ENCODE measurements at places on chromosomes 5 and 9.

- H3K27me3 ChIP-seq, result no peaks in the 10 kb centered on the region
- H3K4me1 ChIP-seq, result no peaks in the 10 kb centered on the region
- no peaks in the 10 kb centered on the region for H3K36me3 ChIP-seq
- H3K27ac ChIP-seq, result no peak overlapping the region
Measured at GRCh38 chr5:129767927-129768380, 20.1 kb downstream of the MINAR2 start.

GRCh38 chr9:105299190-105299854 lies 54.9 kb downstream of the SLC44A1 start:
- peaks cover 16% of the 10 kb centered on the region for H3K36me3 ChIP-seq
- H3K4me1 ChIP-seq, result peaks cover 7% of the 10 kb centered on the region
- H3K27me3 ChIP-seq, result peaks cover 1% of the 10 kb centered on the region
- H3K27ac ChIP-seq, result peak overlapping the region; percentile 22
- no peak overlapping the region for H3K4me3 ChIP-seq

DNA sequence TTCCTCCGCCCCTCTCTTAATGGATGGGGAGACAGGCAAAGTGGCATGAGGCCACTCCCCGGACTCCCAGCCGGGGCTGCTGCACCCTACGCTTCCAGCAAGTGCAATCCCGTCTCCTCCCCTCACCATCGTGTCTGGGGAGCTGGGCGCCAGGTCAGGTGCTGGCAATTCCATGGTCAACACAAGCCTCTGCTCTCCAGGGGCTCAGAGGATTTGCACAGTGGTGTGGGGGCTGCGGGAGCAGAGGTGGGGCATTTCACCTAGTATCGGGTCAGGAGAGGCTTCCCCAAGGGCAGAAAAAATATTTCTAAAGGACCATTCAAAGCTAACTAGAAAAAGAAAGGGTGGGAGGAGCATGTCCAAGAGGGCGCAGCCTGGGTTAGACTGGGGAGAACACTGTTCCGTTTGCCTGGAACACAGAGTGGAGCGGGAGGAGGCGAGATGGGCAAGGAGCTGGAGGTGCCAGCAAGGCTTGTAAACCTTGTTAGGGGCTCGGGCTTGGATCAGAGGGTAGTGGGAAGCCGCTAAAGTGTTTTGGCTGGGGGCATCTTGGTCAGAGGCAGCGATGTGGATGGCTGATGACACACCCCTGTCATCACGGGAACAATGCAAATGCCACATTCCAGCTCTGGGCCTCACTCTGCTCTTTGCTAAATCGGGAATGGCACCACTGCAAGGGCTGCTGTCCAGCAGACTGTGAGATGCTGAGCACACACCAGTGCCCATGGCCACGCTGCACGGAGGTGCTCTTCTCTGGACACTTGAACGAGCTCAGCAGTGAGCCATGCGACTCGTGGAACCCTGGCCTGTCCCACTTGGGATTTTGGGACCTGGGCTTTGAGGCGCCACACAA lies 191.7 kb downstream of the CDK5RAP2 start:
- DNase-seq, result no peak
- no peaks in the 10 kb centered on the region for H3K27me3 ChIP-seq
- peaks cover 23% of the 10 kb centered on the region for H3K36me3 ChIP-seq
- no peak overlapping the region for H3K27ac ChIP-seq
- H3K4me1 ChIP-seq, result no peaks in the 10 kb centered on the region
- H3K4me3 ChIP-seq, result no peak overlapping the region

DNA sequence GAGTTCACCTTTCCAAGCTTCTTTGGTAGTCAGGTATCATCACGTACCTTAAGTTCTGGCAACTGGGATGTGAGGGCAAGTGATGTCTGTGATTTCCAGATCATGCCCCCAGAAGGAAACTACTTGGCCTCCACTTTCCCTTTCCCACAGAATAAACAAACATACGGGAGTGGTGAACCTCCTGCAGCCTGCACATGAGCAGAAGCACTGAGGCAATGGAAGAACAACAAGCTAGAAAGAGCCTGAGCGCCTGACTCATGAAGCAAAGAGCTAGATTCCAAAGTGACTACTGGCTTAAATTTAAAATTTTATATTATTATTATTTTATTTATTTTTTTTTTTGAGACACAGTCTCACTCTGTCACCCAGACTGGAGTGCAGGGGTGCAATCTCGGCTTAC lies 35.0 kb downstream of the ARL15 start:
- H3K27me3 ChIP-seq, result no peaks in the 10 kb centered on the region
- no peak overlapping the region for H3K27ac ChIP-seq
- no peaks in the 10 kb centered on the region for H3K4me1 ChIP-seq
- H3K4me3 ChIP-seq, result no peak overlapping the region
- peaks cover 4% of the 10 kb centered on the region for H3K36me3 ChIP-seq
- no peak for DNase-seq

DNA sequence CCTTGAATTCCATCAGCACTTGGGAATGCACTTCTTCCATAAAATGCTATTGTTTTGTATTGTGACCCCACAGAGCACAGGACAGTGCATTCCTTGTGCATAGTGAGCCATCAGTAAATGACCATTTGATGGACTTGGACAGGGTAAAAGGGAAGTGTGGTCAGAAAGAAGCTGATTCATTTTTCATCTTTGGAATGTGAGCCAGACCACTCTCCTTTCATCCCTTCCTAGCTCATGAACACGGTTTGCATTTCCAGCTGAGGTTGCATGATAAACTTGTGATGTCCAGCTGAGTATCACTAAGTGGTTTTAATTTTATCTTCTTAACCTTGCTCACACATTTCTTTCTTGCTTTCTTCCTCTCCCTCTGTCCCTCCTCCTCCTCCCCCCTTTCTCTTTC lies 101.3 kb downstream of the NUDT12 start:
- H3K27ac ChIP-seq, result no peak overlapping the region
- H3K36me3 ChIP-seq, result no peaks in the 10 kb centered on the region
- no peak overlapping the region for H3K4me3 ChIP-seq
- H3K4me1 ChIP-seq, result no peaks in the 10 kb centered on the region
- peaks cover 7% of the 10 kb centered on the region for H3K27me3 ChIP-seq

DNA sequence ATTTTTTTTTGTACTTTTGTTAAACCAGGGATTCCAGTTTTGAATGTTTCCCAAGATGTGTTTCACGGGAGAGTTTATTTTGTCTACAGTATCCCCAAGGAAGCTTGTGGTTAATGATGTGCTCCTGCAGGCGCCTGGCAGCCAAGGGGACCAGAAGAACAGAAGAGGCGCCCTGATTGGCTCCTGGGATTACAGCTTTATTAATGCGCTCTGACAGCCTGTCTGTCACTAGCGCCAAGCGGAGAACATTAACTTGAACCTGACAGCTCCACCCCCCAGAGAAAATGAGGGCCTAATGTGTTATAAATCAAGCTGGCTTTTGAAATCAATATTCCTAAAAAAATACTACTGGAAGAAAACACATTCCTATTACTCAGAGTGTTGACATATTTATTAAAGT lies 5.0 kb upstream of the FBXL7 start:
- peaks cover 16% of the 10 kb centered on the region for H3K27me3 ChIP-seq
- H3K27ac ChIP-seq, result no peak overlapping the region
- no peaks in the 10 kb centered on the region for H3K36me3 ChIP-seq
- no peak for DNase-seq
- no peaks in the 10 kb centered on the region for H3K4me1 ChIP-seq

- DNase-seq, result no peak
- H3K4me3 ChIP-seq, result no peak overlapping the region
Measured at GRCh38 chr5:180786531-180787398, 15.8 kb downstream of the MGAT1 start.

- DNase-seq, result no peak
- no peaks in the 10 kb centered on the region for H3K4me1 ChIP-seq
- H3K4me3 ChIP-seq, result no peak overlapping the region
- H3K27ac ChIP-seq, result no peak overlapping the region
Measured at GRCh38 chr5:151949701-151950308, 25.2 kb upstream of the GLRA1 start.

GRCh38 chr5:138775034-138775433 lies 21.8 kb downstream of the CTNNA1 start:
- H3K27ac ChIP-seq, result no peak overlapping the region
- no peak overlapping the region for H3K4me3 ChIP-seq
- H3K4me1 ChIP-seq, result no peaks in the 10 kb centered on the region
- H3K36me3 ChIP-seq, result peaks cover 2% of the 10 kb centered on the region
- H3K27me3 ChIP-seq, result peaks cover 18% of the 10 kb centered on the region
- DNase-seq, result no peak

GRCh38 chr9:5578698-5579085 lies 50.2 kb upstream of the RIC1 start:
- DNase-seq, result no peak
- H3K27ac ChIP-seq, result no peak overlapping the region
- no peaks in the 10 kb centered on the region for H3K27me3 ChIP-seq
- no peak overlapping the region for H3K4me3 ChIP-seq

- peaks cover 3% of the 10 kb centered on the region for H3K36me3 ChIP-seq
- peaks cover 21% of the 10 kb centered on the region for H3K4me1 ChIP-seq
- peak; percentile 76 for DNase-seq
- H3K27ac ChIP-seq, result peak overlapping the region; percentile 67
- H3K4me3 ChIP-seq, result peak overlapping the region; percentile 45
Measured at GRCh38 chr9:79883073-79883645, 311.4 kb downstream of the TLE4 start.

- peaks cover 10% of the 10 kb centered on the region for H3K27me3 ChIP-seq
- H3K4me3 ChIP-seq, result no peak overlapping the region
- H3K36me3 ChIP-seq, result no peaks in the 10 kb centered on the region
- peaks cover 6% of the 10 kb centered on the region for H3K4me1 ChIP-seq
- no peak overlapping the region for H3K27ac ChIP-seq
- no peak for DNase-seq
Measured at GRCh38 chr9:99515895-99516656, 294.0 kb downstream of the SEC61B start.

Measured in activated naive CD8-positive, alpha-beta T cell treated with anti-CD3 and anti-CD28 coated beads, Interleukin-2, amount 10 ng/mL, durations not matched to agents 7 days and 5 days (primary cell).